ENCODE measurements at places on chromosomes 7 and 10.

- DNase-seq, result no peak
Observed at GRCh38 chr10:96626795-96627194, 40.0 kb upstream of the TM9SF3 start.

DNA sequence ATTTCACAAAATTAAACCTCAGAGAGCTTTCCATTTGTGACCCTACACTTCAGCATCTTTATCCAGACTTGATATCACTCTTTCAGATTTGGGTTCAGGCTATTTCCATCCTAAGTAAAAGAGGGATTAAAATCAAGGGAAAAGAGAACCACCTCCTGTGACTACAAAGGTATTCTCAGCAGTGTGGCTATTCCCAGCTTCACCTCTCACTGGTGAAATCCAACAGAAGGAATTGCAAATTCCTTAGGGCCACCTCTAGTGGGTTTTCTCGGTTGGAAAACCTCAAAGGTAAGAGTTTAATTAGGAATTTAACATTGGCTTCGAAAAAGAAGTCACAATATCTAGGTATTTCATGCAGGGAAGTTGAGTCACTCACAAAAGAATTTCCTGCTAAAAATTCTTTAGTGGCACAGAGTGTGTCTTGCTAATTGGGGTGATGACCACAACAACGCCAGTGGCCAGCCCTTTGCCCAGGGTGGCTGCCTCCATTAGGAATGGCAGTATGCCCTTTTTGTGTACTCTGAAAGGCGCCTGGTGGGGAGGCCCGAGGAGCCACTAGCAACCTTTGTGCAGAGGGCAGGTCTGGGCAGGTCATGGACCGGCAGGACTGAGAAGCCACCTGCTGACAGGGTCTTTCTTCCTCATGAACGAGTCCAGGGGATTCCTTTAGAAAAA, 52.2 kb downstream of the SEM1 start:
- no peak for DNase-seq

DNA sequence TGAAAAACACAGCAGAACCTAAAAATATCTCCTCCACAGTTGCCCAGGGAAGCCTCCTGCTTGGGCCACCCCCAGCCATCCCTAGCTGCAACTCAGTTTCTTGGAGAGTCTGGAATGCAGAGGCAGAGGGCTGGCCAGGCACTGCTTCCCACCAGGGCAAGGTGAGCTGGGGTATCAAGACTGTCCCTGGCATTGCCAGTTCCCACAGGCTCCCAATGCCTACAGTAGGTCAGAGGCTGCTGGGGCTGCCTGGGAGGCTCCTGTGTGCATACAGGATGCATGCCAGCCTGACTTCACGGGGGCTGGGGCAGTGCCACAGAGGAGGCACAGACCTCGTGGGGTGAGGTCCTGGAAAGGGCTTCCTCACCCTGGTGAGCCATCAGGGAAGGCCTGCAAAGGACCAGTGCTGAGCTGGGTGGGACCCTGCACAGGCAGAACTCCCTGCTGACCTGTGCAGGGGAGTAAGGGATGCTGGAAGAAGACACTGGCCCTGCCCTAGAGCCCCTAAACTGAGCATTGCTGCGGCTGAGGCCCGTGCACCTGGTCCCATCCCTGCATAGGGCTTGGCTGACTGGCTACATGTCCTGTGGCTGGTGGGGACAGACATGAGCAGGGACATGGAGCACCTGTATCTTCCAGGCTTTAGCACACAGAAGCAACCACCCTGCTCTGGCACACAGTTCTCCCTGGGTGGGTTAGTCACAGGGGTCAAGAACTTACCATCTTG, 121.9 kb upstream of the RET start:
- no peak for DNase-seq

- DNase-seq, result no peak
Observed at GRCh38 chr10:100895346-100895745, 17.4 kb upstream of the SLF2 start.

DNA sequence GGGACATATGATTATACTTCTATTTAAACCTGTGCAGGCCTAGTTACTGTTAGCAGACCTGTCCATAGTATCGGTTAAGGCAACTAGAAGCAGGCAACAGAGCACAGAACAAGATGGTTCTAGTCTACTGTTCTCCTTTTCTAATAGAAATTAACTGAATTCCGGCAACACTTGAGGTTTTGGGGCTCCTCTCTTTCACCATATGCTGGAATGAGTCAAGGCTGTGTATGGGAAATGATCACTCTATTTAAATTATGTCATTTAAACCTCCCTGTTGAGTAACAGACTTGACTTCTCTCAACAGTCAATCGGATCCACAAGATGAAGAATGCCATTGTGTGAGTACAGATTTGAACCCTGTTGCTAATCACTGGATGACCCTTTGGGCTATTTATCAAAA, 6.2 kb upstream of the OTUD1 start:
- no peak for DNase-seq

DNA sequence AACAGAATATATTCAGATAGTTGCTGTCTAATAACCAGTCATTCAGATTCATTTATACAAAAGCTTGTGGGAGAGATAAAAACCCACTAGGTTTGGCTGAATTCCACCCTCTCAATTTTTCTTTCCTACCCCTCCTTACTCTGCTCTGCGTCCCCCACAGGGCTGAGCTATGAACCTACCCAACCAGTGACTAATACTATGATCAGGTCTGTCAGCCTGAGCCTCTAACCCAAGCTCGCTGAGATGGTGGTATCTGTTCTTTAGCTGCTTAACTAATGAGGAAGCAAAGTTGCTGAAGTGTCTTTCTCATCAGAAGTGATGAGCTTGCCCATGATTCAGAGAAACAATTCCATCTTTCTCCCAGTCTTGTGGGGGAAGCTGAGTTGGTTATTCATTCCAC, 248.7 kb upstream of the GPR26 start:
- no peak for DNase-seq

DNA sequence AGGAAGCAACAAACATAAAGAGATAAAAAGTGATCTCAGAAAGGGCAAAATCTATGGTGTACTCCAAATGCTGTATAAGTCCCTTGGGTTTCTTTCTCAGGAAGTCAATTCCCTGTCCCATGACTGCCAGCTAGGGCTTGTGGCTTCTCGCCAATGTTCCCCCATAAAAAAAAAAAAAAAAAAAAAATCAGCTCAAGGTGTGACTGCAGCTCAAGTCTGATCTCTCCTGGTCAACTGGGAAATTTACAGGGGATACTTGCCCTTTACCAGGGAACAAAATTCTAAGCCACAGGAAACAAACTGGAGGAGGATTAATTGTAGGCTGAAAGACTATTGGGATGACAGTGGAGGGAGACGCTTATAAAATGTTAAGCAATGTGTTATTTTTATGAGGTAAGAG, 76.0 kb downstream of the PCGF5 start:
- no peak for DNase-seq

DNA sequence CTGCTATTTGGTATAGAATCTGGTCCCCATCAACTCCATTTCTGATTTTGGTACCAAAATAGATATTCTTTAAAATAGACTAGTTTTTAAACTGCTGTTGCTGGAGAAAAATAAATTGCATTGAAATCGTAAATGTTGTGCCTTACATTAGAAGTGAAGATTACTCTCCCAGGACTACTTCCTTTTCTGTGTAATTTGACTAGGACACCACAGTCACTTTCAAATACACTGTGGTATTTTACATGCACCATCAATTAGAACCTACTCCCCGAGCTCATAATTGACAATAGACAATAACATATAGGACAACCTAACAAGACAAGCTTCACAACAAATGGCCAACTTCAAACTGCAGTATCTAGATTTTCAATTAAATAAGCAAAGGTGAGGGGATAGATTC, 211.5 kb downstream of the DGKB start:
- no peak for DNase-seq

- no peak for DNase-seq
Observed at GRCh38 chr7:78742694-78743093, 710.8 kb downstream of the MAGI2 start.

DNA sequence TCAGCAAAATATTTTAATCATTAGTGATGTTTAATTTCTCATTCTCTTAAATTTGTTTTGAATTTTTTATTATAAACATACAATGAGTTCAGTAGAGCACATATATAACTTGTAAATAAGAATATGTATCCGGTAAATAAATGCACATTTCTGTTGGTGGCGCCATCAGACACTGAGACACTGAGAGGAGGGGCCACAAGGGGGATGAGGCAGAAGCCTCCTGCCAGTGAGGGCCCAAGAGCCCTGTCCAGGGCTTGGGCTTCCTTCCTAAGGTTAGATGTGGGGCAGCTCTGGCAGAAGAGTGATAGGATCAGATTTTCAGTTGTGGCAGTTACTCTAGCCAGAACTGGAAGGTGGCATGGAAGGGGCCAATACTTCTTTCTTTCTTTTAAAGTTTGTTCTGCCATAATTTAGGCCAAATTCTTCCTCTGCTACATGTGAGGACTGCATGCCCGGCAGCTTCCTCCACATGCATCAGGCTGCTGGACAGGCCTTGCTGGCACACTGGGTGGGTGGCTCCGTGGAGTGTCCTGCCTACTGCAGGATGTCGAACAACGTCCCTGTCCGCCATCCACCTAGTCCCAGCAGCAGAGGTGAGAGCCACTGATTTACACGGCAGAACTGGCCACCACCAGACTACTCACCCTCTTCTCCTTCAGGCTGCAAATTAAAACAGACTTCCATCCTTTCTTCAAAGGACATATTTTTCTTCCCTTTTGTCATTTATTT, 13.2 kb downstream of the PTPRN2 start:
- no peak for DNase-seq

DNA sequence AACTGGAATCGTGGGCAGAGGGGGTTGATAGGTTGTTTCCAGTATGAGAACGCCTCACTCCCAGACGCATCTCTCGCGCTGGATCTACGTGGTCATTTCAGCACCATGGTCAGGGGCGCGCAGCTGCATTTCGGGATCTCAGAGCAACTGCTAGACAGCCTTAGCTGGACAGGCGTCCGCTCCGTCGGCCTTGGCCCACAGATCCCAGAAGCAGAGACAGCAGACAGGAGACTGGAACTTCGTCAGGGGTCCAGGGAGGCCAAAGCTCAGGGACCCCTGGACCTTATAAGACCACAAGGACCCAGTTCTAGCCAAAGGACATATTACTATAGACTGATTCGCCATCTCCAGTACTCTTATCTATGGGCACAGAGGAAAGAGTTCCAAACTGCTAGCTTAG, 5.3 kb downstream of the NEUROG3 start:
- DNase-seq, result no peak

GRCh38 chr7:102856036-102856435, 56.8 kb upstream of the LRRC17 start:
- no peak for DNase-seq

DNA sequence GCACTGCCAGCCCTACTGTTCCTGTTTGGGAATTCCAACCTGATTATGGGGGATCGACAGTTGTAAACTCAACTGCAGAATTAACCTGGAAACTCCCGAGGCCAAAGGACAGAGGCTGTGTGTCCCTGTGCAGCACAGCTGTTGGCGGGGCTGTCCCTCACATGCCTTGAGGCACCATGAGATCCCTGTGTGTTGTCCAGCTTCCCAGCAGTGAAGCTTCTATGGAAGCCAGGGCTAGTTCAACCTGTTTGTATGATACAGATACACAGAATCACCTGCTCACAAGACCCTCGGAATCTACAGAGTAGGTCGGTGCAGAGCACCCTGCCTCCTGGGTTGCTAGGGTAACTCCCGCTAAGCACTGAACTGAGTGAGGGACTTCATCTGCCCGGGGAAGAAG, 61.0 kb upstream of the EFCAB10 start:
- no peak for DNase-seq

- DNase-seq, result no peak
Observed at GRCh38 chr7:22601003-22601402, 101.0 kb upstream of the STEAP1B start.

DNA sequence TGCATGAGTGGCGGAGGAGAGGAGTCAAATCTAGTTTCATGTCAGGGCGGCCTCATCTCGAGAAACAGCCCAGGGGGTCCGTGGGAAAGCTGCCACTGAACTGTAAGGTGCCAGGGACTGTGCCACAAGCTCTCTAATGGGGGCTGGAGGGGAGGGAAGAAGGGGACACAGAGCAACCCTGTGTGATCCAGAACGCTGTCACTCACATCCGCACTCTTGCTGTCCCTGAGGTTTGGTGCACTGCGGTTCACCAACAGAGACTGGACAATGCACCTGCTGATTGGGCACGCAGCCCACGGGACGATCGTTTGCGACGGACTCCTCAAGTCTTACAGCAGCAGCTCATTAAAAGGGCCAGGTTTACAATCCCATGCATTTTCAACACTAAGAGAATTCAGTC, 47.7 kb downstream of the AMZ1 start:
- DNase-seq, result no peak

All from activated T-helper 1 cell treated with anti-CD3 and anti-CD28 coated beads, Interleukin-2, amount 50 U/mL, for 16 hours (primary cell).